ENCODE measurements at places on chromosomes 13 and 19. TPM values are rescaled to one million over a fixed set of nuclear protein-coding genes. Genes with fewer than 3 reads are reported as not detected.

The NFIX gene
- 1.5 TPM for total RNA-seq

The DNAAF3 gene
- total RNA-seq: not detected

The LILRA6 gene
- total RNA-seq: 0.60 TPM

The ZNF560 gene
- total RNA-seq: 0.33 TPM

The SPACA4 gene
- not detected for total RNA-seq

The DOCK9 gene
- total RNA-seq: 102 TPM

The CGB3 gene
- total RNA-seq: not detected

GRCh38 chr13:50722440-50723125 lies 120.9 kb downstream of the DLEU7 start:
- DNase-seq: no peak

- DNase-seq: no peak
These were observed 7.0 kb upstream of the TMC4 start for GRCh38 chr19:54179921-54180461.

GRCh38 chr13:24381541-24382265 lies 72.3 kb downstream of the C1QTNF9 start:
- no peak for DNase-seq

GRCh38 chr19:13155472-13156359 lies 5.5 kb downstream of the IER2 start:
- DNase-seq: peak; percentile 87

DNA sequence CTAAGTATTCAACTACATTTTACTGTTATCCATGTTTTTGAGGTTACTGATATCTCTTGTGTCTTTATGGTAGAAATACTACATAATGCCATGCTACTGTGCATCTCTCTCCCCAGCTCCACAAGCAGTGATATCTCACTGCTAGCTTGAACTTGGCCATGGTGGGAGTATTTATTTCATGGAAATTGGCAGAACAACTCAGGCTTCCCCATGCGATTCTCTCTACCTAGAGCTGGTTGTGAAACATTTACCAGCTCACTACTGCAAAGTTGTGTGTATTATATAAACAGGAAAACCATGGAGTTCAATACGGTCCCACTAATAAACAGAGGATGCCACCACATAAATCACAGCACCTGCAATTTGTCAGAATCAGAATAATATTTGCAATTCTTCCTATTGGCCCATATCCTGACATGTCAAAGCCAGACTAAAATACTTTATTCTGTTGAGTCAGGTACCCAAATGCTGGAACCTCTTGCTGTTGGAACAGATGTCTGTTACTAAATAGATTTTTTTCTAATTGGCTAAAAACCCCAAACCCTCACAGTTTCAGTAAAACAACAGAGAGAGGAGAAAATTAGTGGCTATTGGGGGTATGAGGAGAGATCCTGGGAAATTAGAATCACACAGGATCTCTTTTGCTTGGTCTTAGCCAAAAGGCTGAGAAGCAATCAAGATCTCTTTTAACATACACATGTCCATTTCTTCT lies 91.4 kb upstream of the SLC10A2 start:
- DNase-seq: no peak

DNA sequence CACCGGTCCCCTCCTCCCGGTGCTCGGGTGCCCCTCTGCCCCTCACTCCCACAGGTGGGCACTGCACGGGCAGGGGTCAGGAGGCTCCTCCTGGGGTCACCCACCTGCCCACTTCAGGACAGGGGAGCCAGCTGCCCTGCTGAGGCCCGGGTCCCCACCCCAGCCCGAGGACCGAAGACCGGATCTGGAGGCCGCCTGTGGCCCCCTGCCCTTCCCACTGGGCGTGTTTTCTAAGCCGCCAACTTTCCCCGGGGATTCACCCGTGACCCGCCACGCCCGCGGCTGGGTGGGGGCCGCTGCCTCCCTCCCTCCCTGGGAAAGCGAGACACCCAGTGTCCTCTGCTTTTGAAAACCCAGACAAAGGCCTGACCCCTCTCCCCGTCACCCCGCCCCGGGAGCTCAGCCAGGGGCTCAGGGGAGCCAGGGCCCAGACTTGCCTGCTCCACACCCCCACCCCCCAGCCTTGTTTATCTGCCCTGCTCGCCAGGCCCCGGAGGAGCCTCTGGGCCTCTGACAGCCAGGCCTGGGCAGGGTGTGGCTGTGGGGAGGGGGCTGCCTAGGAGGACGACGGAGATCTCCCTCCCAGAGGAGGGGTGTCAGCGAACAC lies 1.3 kb downstream of the PALM start:
- DNase-seq: no peak

GRCh38 chr13:110557610-110558305 lies 3.8 kb downstream of the RAB20 start:
- DNase-seq: no peak

GRCh38 chr13:61286148-61286745 lies 129.4 kb downstream of the PCDH20 start:
- DNase-seq: no peak

DNA sequence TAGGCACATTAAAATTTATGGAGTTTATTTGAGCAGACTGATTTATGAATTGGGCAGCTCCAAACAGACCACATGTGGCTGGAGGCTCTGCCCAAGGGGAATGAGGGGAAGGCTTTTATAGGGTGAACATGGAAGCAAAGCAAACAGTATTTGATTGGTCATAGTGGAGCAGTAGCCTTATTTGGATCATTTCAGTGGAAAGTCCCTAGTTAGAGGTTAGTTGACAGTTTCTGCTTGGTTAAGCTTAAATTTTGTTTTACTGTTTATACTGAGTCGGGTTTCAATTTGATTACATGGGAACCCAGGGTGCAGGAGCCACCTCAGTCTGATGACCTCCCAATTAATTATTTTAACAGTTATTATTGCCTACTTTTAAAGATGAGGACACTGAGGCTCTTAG lies 140.5 kb downstream of the NDFIP2 start:
- DNase-seq: no peak

GRCh38 chr19:3700242-3701032 lies at the start of gene PIP5K1C:
TSS of gene PIP5K1C (minus strand) at chr19:3700468. CDS start at chr19:3700390, 78 bp downstream.
- peak; percentile 98 for DNase-seq

Measured in activated naive CD8-positive, alpha-beta T cell treated with anti-CD3 and anti-CD28 coated beads, Interleukin-2, amount 10 ng/mL, durations not matched to agents 7 days and 5 days (primary cell).